ENCODE measurements at places on chromosomes 3 and 15. TPM values are rescaled to one million over a fixed set of nuclear protein-coding genes. Genes with fewer than 3 reads are reported as not detected.

Gene SLC22A14
- total RNA-seq, result not detected

Gene ATP10A
- total RNA-seq, result 2.1 TPM

Gene SPATA12
- 0.39 TPM for total RNA-seq

GRCh38 chr3:120080836-120081235, 13.4 kb downstream of the GSK3B start:
- no peaks in the 10 kb centered on the region for H3K27me3 ChIP-seq
- no peak overlapping the region for H3K4me3 ChIP-seq
- peaks cover 7% of the 10 kb centered on the region for H3K36me3 ChIP-seq
- H3K4me1 ChIP-seq, result peaks cover 15% of the 10 kb centered on the region
- peak overlapping the region; percentile 28 for H3K27ac ChIP-seq
- DNase-seq, result no peak

DNA sequence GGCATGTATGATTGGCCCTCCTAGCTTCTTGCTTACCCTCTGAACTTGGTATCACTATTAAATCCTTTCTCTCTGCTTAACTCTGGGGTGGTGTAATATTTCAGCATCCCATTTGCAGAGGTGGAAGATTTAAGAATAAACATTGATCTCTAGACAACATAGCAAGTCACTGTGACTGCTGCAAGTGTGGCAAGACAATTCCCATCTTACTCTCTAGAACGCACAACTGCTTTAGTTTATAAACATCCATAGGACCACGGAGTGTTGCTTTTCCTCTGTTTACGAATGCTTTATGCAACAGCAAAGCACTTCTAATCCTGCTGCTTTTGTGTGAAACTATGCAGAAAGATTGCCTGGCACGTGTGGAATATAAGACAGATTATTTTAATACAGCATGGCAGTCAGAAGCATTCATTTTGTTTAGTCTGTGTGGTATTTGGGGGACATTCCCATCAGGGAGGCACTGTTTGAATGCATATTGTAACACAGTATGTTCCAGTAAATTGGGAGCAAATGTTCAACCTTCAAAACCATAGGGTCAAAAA, 338.9 kb upstream of the TMCO5A start:
- H3K36me3 ChIP-seq, result no peaks in the 10 kb centered on the region
- no peak overlapping the region for H3K27ac ChIP-seq
- DNase-seq, result no peak
- H3K4me1 ChIP-seq, result no peaks in the 10 kb centered on the region

DNA sequence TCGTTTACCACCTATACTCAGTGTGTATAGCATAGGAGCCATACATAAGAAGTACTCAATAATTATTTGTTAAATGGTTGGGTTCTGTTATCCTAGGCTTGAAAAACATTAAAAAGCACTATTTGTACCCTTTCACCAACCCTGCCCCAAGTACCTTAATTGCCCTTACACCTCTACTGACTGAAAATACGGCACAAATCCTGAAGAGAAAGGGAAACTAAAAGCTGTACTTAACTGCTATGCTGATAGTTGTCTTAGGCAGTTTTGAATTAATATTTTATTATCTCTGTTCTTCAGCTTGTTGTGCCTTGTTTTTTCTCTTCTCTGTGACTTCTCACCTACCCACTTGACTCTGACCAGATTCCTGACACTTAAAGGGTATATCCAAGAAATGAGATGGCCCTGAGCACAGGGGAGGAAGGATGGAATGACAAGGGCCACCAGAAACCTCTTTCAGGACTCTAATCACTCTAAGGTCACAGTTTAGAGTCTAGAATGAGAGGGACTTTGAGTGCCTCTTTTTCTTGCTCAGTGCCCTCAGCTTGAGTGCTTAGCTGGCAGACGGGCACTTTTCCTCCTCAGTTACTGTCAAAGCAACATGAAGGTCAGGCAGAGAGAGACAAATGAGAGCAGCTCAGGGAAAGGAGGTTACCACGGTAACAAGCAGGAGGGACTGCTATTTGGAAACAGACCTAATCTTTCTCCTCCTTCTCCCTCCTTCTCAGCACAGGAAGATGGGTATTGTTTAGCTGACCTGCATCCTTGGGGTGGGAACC, 136.5 kb downstream of the ZNF609 start:
- no peak overlapping the region for H3K4me3 ChIP-seq
- no peaks in the 10 kb centered on the region for H3K27me3 ChIP-seq
- peak overlapping the region; percentile 68 for H3K27ac ChIP-seq
- peaks cover 37% of the 10 kb centered on the region for H3K4me1 ChIP-seq

GRCh38 chr15:41495736-41496599, 2.3 kb downstream of the ITPKA start:
- peak overlapping the region; percentile 47 for H3K4me3 ChIP-seq
- H3K27ac ChIP-seq, result no peak overlapping the region
- H3K27me3 ChIP-seq, result peaks cover 94% of the 10 kb centered on the region
- H3K4me1 ChIP-seq, result peaks cover 16% of the 10 kb centered on the region
- H3K36me3 ChIP-seq, result no peaks in the 10 kb centered on the region

Gene TEX55
- not detected for total RNA-seq

- H3K36me3 ChIP-seq, result peaks cover 18% of the 10 kb centered on the region
- H3K27me3 ChIP-seq, result no peaks in the 10 kb centered on the region
- H3K4me3 ChIP-seq, result no peak overlapping the region
- peaks cover 11% of the 10 kb centered on the region for H3K4me1 ChIP-seq
- peak overlapping the region; percentile 78 for H3K27ac ChIP-seq
- DNase-seq, result no peak
These were observed 68.4 kb upstream of the FLNB start for GRCh38 chr3:57939775-57940174.

DNA sequence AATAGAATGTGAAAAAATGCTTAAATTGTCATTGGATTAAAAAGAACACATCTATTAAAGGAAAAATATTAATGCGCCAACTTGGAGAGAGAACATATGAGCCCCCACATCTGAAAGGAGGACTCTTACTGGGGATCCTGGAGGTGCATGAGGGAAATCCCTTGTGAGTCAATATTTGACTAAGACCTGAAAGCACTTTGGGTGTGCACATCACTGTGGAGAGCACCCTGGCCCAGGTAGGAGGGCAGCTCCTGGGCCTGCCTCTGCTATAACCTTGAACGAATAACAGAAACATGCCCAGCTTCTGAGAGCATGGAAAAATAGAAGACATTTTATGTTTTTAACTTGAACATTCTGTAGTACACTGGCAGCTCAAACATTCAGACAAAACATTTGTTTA, 199.8 kb downstream of the GAP43 start:
- H3K4me1 ChIP-seq, result no peaks in the 10 kb centered on the region
- H3K27ac ChIP-seq, result no peak overlapping the region
- no peak overlapping the region for H3K4me3 ChIP-seq
- DNase-seq, result no peak
- no peaks in the 10 kb centered on the region for H3K36me3 ChIP-seq

- H3K27me3 ChIP-seq, result no peaks in the 10 kb centered on the region
- no peak overlapping the region for H3K4me3 ChIP-seq
- peaks cover 38% of the 10 kb centered on the region for H3K36me3 ChIP-seq
These were observed 26.0 kb downstream of the TARS3 start for GRCh38 chr15:101698314-101698713.

DNA sequence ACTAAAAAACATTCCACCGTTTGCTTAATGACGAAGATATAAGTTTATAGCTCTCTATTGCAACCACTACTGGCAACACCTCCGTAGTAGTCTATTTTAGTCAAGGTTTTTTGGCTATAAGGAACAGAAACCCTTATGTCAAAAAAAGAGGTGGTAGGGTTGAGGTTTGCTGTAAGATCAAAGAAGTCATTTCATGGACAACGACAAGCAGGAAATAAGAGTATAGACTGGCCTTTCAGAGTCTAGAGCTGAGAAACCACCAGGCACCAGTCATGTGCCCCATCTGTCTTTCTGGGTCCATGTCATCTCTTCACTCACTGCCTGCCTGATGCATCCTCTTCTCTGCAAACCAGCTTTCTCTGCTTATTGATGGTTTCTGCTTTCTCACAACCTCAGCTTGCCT, 42.7 kb downstream of the THBS1 start:
- DNase-seq, result no peak
- H3K36me3 ChIP-seq, result no peaks in the 10 kb centered on the region
- no peak overlapping the region for H3K4me3 ChIP-seq
- no peaks in the 10 kb centered on the region for H3K27me3 ChIP-seq
- no peak overlapping the region for H3K27ac ChIP-seq

GRCh38 chr3:194130807-194131589, 5.0 kb upstream of the HES1 start:
- peaks cover 18% of the 10 kb centered on the region for H3K27me3 ChIP-seq
- DNase-seq, result peak; percentile 19
- peak overlapping the region; percentile 69 for H3K27ac ChIP-seq
- H3K4me3 ChIP-seq, result peak overlapping the region; percentile 47
- no peaks in the 10 kb centered on the region for H3K36me3 ChIP-seq

- peak; percentile 94 for DNase-seq
- H3K27me3 ChIP-seq, result no peaks in the 10 kb centered on the region
- H3K4me3 ChIP-seq, result no peak overlapping the region
- H3K4me1 ChIP-seq, result peaks cover 5% of the 10 kb centered on the region
- H3K27ac ChIP-seq, result no peak overlapping the region
These were observed 33.5 kb downstream of the BCL2L10 start for GRCh38 chr15:52078876-52079700.

GRCh38 chr3:150072576-150072975, 101.9 kb upstream of the PFN2 start:
- H3K36me3 ChIP-seq, result peaks cover 5% of the 10 kb centered on the region
- H3K27ac ChIP-seq, result no peak overlapping the region
- H3K27me3 ChIP-seq, result peaks cover 5% of the 10 kb centered on the region
- DNase-seq, result no peak
- H3K4me3 ChIP-seq, result no peak overlapping the region

DNA sequence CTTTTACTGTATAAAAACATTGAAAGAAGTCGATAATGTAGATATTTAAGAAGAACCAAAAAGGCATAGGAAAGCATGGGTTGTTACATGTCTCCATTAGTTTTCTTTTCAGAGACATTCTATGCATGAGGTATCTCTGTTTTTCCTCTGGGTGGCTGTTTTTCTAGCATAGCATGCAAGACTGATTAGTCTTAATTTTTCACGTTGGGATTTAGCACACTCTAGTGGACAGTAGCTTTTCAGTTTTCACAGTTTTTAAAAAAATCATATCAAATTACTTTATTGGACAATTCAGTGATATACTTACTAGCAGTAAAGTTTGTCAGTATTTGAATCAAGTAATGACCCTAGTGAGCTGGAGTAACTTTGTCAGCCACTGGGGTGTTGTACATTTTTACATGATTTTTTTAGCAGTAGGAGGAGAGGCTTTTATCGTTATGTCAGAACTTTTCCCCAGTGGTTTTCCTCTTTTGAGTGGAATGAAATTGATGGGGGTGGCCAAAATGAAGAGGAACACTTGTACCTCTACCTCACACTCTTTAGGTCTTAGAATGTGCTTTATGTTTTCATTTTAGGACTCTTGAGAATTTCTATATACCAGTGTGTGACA, 57.2 kb downstream of the SEC22A start:
- no peak overlapping the region for H3K4me3 ChIP-seq
- H3K4me1 ChIP-seq, result peaks cover 9% of the 10 kb centered on the region
- no peaks in the 10 kb centered on the region for H3K36me3 ChIP-seq
- no peak overlapping the region for H3K27ac ChIP-seq
- H3K27me3 ChIP-seq, result no peaks in the 10 kb centered on the region
- no peak for DNase-seq

Gene SCAANT1
- not detected for total RNA-seq

All from WTC11 (cell line).